ENCODE measurements at places on chromosomes 6 and 20.

DNA sequence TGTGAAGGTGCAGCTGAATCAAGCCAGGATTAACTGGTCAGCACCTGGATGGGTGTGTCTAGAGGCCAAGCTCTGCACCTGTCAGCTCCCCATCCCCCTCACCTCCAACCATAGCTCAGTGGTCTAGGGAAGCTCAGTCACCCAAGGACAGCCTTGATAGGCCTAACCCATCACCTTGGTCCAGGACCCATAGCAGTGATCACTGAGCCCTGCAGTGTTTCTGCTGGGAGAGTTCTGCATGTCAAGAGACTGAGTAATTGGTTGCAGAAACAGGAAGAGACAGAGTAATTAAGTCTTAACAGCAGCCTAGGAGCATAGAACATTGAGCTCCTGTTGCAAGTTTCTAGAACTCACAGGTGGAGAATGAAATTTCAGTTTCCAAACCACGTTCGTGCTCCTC lies 18.7 kb upstream of the RALGAPB start:
- peak; percentile 10 for DNase-seq

DNA sequence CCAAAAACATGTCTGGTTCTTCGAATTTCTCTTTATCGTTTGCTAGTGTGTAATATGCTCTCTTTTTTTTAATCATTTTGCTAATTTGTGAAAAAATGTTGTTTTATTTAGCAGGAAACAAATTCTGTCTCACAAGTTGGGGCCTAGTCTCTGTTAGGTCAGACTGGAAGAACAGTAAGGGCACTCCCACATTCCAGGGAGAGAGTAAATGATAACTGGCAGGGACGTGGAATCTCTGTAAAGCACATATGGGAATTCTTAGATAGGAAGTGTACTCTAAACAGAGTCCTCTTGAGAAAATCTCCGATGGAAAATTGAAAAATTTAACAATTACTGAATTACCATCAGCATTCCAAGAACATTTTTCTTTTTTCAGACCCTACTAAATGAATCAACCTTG lies 16.4 kb upstream of the CCDC28A start:
- peak; percentile 10 for DNase-seq

GRCh38 chr6:144741659-144742058 lies 456.5 kb downstream of the UTRN start:
- DNase-seq: no peak

DNA sequence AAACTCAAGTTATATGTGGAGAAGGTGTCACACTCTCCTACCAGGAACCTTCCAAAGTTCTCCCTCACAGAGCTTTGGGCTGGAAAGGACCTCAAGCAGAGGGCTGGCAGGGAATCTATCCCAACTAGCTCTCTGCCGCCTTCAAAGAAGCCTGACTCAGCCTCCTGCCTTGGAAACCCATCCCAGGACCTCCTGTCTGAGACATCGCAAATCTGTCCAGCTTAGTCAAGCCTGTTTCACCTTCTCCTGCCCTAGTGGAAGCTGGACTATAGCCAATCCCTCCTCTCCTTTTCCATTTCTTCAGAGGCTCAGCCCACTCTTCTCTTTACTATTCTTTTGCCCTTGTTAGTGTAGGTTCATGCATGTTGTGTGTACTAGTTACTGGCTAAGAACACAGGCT lies 48.2 kb upstream of the FOXP4 start:
- DNase-seq: peak; percentile 69

DNA sequence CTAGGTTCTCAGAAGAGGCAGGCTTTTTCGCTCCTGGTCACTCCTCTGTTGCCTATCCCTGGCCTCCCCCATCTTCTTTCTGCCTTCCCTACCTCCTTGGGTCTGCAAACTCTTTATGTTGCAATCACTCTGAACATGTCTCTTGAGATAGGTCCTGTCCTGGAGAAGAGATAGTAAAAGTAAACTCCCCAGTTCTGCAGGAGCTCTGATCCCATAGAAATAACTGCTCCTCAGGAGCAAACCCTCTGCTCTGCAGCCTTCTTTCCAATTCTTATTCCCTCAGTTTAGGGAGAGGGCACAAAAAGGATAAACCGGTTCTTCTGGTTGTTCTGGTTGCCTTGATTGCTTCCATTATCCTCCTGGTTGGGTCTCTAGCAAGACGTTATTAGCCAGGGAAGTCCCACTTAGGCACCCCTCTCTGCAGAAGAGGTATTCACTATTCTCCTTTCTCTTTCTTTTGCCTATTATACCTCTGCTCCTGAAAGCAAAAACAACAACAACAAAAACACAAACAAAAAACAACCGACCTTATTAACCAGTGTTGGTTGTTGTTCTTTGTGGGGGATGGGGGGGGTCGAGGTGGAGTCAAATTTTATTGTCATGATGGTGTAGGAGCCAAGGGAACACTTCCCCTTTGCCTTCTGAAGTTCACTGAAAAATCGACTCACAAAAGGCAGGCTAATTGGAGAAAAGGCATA lies 973 bp downstream of the TRIM38 start:
- peak; percentile 10 for DNase-seq

GRCh38 chr6:55968926-55969325 lies 93.5 kb upstream of the BMP5 start:
- no peak for DNase-seq

DNA sequence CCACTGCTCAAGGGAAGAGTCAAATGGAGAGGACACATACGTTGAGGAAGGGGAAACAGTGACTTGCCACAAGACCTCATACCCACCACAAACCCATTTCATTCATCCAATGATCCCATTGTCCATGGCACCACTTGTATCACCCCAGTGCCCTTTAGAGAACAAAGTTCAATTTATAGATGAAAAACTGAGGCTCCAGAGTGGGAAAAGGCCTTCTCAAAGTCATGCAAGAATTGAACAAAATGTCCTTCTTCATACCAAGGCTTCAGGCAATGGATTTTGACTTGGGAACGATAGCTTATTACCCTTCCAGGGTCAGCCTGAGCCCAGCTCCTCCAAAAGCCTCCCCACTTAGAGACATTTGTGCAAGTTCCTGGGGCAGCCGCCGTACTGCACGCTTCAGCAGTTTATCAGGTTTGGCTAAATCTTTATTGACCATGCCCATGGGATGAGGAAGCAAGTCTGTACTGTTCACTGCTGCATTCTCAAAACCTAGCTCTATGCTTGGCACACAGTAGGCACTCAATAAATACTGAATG lies 47.3 kb upstream of the MRPS10 start:
- DNase-seq: no peak

DNA sequence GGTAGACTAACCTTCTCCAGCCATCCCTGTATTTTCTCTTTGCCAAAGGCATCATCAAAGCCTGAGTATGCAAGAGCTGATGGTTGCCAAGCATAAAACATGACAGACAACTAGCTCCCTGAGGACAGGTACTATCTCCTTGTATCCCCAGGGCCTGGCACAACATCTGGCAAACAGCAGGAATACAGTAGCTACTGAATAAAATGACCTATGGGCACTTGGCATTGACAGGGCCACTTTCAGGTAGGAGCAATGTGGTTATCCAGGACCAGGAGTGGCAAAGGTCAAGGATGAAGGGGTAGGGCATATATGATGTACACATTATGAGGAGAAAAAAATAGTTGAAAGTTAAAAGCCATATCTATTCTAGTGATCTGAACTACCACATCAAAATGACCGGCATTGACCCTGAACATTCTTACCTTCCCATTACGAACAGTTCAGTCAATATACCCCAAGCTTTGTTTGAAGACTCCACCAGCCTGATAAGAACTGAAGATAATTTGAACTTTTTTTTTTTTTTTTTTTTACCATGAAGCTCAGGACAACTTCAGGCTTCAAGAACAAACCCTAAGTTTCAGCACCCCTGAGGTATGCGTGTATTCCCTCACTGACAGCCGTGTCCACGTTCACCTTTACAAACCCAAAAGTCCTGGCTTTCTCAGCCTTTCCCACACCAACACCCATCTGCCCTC lies 12.3 kb downstream of the ABHD12 start:
- DNase-seq: no peak

DNA sequence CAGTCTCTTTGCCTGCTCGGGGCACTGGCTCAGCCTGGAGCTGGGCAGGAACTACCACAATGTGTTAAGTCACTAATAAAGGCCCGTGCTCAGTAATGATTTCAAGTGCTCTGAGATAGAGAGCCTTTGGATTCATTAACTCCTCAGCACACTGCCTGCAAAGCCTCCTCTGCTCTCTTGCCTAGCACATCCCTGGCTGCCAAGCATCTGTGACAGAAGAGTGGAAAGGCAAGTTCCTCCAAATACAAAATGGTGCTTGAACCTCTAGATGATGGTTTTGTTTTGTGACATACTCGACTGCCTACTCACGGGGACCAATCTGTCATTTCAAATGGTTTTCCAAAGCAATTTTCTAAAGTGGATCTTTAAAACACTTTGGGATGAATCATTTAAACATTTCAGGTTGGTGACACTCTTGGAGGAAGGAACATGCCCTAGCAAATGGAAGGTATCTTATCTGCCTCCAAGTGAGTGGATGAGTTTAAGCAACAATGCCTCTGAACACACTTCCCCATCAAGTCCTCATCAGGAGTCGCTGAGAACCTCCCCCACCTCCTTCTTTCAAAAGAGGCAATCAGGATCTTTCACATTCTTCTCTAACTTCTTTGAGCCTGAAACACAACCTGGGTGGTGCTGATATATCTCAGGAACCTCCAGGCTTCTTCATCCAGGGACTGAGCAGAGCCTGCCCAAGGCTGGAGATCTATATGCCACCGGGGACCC lies 35.8 kb downstream of the METTL24 start:
- no peak for DNase-seq

DNA sequence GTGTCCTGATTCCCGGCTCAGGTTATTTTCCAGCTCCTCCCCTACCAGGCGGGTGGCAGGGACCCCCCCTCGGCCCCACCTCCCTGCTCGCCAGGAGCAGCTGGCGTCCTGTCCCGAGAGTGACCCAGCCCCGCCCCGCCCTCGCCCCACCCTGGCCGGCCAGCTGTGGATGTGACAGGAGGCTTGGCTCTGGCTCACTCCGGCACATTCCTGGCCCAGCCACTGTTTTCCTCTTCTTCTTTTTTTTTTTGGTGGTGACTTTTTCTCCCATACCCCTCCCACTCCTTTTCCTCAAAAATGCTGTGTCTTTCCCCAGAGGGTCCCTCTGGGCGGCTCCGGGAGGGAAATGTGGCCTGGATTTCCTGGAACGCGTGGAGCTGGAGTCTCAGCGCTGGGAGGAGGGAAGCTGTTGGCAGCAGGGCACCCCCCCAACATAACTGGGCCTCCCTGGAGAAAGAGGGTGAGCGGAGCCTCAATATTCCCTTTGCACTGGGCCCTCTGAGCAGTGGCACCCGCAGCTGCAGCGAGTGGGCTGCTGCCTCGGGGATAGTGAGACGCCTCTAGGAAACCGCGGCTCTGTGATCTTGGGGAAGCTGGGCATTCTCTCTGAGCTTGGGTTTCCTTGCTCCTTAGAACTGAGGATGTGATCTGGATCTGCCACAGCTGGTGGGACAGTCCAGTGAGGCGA lies 28.3 kb upstream of the CSNK2A1 start:
- DNase-seq: peak; percentile 12

DNA sequence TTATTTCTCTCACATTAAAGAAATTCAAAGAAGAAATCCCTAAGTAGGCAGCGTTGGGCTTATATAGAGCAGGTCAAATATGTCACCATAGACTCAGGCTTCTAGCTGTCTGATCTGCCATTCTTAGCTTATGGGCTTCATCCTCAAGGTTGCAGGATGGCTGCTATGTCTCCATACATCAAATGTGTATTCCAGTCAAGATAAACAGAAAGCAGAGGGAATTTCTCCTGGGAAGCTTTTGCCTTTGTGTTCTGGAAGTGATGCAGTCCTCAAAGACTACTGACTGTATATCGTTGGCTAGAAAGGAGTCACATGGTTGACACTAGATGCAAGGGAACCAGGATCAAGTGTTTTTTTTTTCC lies 36.0 kb downstream of the ZNF341 start:
- no peak for DNase-seq

- peak; percentile 52 for DNase-seq
These were observed 287.0 kb downstream of the PACRG start for GRCh38 chr6:163014736-163015135.

DNA sequence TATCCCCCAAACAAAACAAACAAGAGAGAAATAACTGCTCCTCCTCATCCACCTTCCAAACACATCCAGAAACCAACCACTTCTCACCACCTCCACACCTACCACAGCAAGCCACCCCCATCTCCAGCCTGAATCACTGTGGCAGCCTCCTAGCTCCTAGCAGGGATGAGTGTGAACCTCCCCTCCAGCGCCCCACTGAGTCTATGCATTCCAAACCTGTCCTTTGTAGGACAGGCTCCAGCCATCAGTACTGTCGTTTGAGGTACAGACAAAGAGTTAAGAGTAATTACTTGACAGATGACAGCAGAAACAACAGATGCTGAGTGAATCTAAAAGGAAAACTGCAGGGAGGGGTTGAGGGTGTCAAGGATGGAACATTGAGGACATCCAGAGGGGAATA lies 2.4 kb downstream of the METTL24 start:
- no peak for DNase-seq

- DNase-seq: no peak
These were observed 31.5 kb upstream of the POLR1H start for GRCh38 chr6:30029588-30029987.

- peak; percentile 39 for DNase-seq
These were observed 66.6 kb upstream of the CCDC167 start for GRCh38 chr6:37566111-37566949.

- no peak for DNase-seq
These were observed 216.5 kb upstream of the TENT5A start for GRCh38 chr6:81969011-81969410.

- no peak for DNase-seq
These were observed 373.5 kb downstream of the TBC1D32 start for GRCh38 chr6:120960761-120961160.

- no peak for DNase-seq
These were observed 11.6 kb downstream of the TMEM200A start for GRCh38 chr6:130377371-130377770.

GRCh38 chr20:2921506-2921905 lies 48.2 kb downstream of the PTPRA start:
- no peak for DNase-seq

DNA sequence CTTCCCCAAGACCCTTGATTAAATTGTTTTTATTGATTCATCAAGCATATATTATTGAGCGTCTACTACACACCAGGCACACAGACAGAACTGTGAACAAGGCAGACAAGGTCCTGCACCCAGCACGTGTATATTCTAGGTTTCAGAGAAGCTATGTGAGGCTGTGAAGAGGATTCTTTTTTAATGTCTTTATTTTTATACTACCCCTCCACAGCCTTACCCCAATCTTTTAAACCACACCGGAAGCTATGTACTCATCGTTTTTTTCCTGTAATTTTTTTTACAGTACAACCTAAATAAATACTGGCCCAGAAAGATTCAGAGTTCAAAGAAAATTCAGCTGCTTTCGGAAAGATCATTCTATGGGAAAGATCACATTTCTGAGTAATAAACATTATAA lies 10.0 kb downstream of the SGK1 start:
- DNase-seq: no peak

Measured in fibroblast of skin of right quadriceps (primary cell).